OCI-LY7 (cell line): ENCODE measurements at places on chromosomes 4 and X.
A peak's percentile ranks its signal among the peaks of the same experiment; 100 is the strongest.

DNA sequence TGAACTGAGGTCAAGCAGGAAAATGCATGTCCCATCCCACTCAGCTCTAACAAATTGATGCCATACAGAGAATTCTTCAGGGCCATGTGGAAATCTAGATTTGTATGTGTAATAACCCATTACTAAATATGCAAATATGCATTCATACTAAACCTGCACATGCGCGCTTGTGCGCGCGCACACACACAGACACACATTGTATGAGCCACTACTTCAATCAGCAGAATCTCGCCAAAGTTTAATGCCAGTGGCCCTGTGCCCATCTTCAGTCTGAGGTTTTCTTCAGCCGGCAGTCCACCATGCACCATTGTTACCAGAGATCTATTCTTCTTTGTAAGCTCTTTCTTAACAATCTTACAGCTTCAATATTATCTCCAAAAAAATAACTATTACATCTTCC is 276.4 kb downstream of the PDGFC start:
- no peak for DNase-seq

DNA sequence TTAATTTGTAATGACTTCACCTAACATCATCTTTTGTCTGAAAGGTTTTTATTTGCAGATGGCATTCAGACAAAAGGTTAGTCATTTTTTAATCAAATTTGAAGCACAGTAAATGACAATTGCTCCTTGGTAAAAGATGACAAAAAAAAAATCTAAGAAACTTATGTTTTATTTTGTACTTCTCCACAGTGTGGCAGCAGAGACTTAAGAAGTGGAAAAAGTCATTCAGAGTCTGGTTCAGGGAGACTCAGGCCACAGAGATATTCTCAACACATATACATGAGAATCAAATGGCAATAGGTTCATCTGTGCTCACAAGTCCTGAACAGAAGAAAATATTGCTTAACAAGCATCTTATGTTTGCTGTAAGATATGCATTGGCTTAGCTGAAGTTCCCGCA is 436.2 kb downstream of the KCNIP4 start:
- DNase-seq, result peak; percentile 16

GRCh38 chrX:31136144-31136611 is 64.3 kb upstream of the FTHL17 start:
- DNase-seq, result peak; percentile 88

- no peak for DNase-seq
Observed at GRCh38 chr4:182513587-182514291, 270.5 kb downstream of the TENM3 start.

DNA sequence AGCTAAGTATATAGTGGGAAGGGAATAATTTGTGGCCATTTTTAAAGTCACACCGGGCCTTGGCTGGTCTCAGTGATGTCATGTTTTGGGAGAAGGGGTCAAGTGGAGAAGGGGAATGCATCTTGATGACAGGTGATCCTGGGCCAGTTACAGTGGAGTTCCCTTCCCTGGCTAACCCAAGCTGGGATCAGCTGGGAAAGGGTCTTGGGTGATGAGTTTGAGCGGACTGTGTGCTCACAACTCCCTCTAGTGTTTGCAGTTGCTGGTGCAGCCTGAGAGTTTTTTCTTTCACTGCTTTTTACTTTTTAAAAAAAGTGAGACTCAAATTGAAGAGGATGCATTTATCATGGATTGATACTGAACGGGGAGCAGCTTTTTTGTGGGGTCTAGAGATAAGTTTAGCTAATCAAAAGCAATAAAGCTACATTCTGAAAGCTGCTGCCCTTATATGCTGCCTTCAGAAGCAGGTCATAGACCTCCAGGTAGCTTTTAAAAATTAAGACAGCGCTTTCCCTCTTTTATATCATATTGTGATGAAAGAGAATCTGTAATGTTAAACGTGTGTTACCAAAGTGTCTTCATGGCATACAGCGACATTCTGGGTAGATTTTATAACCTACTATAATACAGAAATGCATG is 164.7 kb downstream of the DCLK2 start:
- DNase-seq, result peak; percentile 21

DNA sequence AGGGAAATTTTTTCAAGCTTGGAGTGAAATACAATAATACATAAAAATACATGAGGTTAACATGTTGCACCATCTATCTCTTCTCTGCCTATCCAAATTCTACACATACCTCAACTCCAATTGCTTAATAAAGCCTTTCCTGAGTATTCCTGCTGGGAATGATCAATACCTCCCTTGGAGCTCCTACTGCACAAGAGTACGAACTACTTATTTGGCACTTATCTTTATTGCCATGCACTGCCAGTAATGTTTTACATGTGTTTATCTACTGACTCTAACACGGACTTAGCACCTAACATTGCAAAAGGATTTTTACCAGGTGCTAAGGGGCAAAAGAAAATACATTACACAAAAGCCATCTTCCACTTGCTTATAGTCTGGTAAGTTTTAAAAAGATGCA is 80.2 kb downstream of the ADGRA3 start:
- no peak for DNase-seq

DNA sequence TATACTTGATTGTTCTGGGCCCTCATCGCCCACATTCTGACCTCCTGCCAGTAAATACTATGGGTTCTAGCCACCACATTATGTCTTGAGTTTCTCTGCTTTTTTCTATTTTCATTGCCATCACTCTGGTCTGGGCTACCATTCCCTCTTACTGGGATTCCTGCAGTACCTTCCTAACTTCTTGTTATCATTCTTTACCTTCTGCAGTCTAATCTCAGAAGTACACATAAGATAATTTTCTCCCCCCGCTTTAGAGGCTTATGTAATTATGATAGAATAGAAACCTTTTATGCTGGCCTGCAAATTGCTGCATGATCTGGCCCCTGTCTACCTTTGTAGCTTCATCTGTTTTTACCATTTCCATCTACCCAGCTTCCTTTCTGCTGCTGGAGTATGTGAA is 19.2 kb downstream of the STIM2 start:
- DNase-seq, result no peak

DNA sequence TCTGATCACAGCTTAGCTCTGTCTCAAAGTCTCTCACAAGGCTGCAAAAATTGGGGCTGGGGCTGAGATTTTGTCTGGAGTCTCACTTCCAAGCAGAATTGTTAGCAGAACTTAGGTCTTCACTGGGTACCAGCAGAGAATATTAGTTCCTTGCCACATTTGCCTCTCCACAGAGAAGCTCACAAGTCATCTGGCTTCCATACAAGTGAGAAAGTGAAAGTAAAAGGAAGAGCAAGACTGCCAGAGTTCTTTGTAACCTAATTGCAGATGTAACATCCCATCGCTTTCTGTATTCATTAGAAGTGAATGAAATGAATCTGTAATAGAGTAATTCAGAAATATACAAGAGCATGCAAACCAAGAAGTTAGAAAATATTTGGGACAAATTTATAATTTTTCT is 624.1 kb upstream of the GNPDA2 start:
- DNase-seq, result no peak

DNA sequence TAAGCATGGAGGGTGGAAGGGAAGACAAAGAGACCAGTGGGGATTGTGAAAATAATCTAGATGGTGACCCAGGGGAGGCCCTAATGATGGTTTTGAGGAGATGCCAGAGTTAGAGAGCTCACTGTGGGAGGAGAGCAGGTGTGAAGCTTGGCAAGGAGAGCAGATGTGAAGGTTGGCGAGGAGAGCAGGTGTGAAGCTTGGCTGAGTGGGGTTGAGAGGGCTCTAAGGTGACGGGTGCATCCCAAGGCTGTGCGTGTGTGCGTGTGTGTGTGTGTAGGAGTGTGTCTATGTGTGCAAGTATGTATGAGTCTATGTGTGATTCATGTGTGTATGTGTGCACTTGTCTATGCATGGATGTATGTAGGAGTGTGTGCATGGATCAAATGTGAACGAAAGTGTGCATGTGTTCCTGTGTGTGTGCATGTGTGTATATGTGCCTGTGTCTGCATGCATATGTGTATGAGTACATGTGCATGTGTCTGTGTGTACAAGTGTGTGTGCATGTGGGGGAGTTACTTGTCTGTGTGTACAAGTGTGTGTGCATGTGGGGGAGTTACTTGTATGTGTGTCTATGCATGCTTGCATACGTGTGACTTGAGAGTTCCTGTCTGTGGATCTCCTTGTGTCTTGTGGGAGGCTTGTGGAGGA is 72.0 kb downstream of the EVC start:
- DNase-seq, result no peak

DNA sequence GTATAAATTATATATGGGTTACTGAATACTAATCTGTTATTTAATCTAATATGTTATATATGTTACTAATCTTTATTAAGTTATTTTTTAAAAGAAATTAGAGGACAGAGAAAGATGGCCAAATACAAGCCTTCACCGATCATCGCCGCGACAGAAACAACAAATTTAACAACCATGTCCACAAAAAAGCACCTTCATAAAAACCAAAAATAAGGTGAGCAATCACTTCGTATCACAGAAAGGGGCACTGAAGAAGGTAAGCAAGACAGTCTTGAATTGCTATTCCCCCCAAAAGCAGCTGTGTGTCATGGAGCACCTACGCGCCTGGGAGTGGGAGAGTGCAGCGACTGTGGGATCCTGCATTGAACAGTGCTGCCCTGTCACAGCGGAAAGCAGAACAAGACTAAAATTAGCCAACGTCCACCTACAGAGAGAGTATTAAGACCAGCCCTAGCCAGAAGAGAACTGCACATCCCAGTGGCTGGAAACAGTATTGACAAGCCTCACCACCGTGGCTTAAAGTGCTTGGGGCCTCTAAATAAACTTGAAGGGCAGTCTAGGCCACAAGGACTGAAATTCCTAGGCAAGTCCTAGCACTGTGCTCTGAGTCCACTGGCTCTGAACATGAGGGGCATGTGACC is 38.5 kb downstream of the LRBA start:
- DNase-seq, result no peak

DNA sequence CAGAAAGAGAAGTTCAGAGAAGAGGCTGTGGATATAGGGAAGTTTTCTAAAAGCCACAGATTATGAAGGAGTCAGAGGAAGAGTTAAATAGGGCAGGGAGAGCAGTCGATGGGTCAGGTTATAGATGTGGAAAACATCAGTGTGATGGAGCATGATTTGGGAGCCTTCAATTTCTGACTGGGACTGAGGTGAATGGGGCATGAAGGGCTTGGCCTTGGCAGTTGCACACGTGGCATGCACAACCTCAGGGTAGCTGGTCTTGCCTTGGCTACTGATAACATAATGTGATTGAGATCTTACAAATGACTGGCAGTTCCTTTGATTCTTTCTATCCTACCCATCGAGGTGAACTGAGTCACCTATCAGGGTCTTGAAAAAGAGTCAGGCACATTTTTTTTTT is 59.7 kb downstream of the AFM start:
- no peak for DNase-seq

DNA sequence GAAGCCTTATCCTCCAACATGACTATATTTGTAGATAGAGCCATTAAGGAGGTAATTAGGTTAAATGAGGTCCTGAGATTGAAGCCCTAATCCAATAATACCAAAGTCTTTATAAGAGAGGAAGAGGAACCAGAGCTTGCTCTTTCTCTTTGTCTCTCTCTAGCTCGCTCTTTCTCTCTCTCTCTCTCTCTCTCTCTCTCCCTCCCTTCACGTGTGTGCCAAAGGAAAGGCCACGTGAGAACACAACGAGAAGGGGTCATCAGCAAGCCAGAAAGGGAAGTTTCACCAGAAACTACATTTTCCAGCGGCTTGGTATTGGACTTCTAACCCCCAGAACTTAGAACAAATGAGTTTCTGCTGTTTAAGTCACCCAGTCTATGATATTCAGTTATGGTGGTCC is 1540.5 kb downstream of the C4orf33 start:
- DNase-seq, result no peak

- no peak for DNase-seq
Observed at GRCh38 chr4:78962597-78963115, 23.4 kb upstream of the PAQR3 start.

DNA sequence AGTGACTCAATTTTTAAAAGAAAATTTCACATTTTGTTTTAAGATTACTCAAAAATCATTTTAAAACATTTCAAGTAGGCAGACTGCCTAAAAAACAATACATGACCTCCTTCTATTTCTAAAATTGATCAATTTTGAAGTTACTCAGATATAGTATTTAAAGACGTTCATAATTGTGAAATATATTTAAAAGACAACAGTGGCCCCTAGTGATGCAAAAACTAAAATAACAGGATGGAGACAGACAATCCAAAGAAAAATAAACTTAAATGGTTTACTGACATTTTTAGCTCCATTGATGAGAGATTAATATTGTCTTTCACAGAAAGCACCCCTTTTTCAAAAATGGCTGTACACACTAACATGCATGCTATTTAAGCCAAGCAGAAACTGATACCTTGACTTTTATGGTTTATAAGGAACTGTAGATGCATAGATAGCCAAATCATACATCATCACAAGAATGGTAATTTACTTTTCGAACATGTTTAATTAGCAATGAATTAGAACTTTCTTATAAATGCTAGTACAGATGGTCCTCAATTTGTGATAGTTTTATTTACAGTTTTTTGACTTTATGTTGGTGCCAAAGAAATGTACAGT is 69.8 kb upstream of the FAT4 start:
- no peak for DNase-seq

- peak; percentile 33 for DNase-seq
Observed at GRCh38 chrX:150486011-150486410, 82.4 kb upstream of the MTM1 start.

- DNase-seq, result no peak
Observed at GRCh38 chr4:67052814-67053675, 492.3 kb downstream of the CENPC start.

DNA sequence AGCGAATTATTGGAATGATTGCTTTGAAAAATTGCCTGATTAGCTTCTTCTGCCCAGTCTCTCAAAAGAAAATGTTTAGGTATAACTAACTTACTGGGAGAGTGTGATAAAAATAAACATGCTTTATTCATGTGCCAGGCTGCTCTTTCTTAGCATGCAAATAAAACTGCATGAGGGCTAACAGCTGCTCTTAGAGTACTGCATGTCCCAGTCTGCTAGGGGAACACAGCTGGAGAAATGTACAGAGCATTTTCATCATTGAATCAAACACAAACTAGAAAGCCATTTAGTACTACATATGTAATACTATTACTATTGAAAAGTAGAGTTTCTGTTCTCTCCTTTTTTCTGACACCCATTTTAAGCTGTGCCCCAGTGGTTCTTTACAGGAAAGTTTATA is 726.0 kb downstream of the GRID2 start:
- peak; percentile 44 for DNase-seq

GRCh38 chr4:103499094-103499493 is 220.7 kb downstream of the TACR3 start:
- no peak for DNase-seq

- no peak for DNase-seq
Observed at GRCh38 chr4:158111241-158111640, 61.6 kb downstream of the GASK1B start.

GRCh38 chrX:153522259-153522658 is 4.8 kb downstream of the ATP2B3 start:
- no peak for DNase-seq

GRCh38 chrX:9759337-9759736 is 6.3 kb downstream of the GPR143 start:
- DNase-seq, result no peak

GRCh38 chr4:2933566-2934076 is 29.6 kb downstream of the NOP14 start:
- no peak for DNase-seq

- DNase-seq, result no peak
Observed at GRCh38 chrX:103453655-103454054, 65.6 kb downstream of the RAB40A start.
